ENCODE measurements at places on chromosomes 4 and X.

DNA sequence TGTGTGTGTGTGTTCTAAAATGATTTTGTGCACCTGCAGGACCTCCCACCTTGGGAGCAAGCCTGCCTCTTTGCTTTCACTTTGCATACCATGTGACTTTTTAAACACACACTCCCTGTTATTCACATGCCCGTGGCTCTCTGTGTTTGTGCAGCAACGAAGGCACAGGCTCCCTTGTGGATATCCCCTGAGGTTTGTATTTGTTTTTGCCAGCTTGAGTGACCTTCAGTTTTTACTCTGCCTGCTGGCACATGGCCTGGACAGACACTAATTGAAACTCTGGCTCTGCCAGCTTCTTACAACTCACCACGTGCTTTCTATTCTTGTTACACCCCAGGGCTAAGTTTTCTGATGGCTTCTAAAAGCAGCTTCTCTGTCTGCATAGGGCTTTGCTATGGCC lies 885.8 kb downstream of the SH3BGRL start:
- DNase-seq, result no peak

DNA sequence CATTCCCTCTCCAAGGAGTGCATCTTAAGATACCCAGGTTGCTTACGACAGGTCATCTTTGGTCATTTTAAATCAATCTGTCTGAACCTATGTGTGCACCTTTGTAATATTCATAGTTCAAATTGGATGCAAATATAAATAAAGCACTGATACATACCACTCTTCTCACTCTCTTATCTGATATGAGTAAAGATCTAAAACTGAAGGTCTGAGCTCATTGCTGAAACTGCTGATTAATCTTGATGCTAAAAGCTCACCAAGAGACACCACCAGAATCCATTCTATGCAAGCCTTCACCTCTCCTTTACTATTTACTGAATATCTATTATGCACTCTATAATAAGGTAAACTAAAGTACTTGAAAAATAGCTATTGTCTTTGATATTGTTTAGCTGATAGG lies 16.6 kb downstream of the HSD17B13 start:
- DNase-seq, result no peak

DNA sequence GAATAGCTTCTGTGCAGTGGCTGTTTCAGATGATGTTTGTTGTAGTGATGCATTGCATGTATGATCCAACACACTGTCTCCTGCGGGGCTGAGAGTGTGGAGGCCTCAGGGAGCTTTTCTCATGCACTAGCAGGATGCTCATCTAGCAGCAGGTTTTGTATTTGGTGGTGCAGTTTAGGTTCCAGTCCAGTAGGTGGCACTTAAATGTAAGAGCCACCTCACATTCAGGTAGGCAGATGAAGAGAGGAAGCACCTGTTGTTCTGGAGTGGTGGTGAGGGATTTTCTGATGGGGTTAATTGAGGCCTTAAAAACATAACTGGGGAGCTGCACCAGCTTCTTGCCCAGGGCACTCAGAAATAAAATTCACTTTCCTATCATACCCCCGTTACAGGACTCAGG lies 300.9 kb downstream of the SPIN4 start:
- DNase-seq, result no peak

DNA sequence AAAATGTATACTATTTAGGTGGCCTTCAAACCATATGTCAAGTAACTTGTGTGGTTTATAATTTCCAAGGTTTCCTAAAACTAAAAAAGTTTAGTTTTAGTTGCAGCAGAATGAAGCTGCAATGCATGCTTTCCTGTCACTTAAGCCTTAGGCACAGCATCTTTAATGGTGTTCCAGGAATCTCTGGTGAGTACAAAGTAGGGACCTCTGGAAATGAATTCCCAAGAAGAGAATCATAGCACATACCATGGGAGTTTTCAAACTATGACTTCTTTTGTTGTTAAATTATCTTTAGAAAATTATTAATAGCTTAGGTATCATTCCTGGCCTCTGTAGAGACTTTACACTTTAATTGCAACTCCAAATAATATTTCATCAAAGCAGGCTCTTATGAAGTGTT lies 1005.9 kb upstream of the PABPC4L start:
- no peak for DNase-seq

GRCh38 chr4:519885-520682 lies 21.1 kb downstream of the PIGG start:
- no peak for DNase-seq

DNA sequence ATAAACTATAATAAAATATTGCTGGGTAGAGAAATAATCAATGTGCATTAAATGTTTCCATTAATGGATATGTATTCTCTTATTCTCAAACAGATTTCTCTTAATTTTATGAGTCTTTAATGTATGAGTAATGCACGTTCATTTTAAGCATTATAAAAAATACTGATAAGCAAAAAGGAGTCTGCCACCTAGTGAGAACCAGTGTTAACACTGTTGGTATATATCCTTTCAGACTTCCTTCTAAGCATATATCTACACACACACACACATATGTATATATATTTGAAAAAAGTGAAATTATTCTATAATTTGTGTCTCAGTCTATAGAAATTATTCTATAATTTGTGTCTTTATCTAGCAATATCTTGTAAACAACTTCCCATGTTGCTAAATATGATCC lies 49.9 kb upstream of the MTMR1 start:
- no peak for DNase-seq

All from ecto neural progenitor cell (in vitro differentiated cells).